ENCODE measurements at places on chromosomes 5 and 9.
A peak's percentile ranks its signal among the peaks of the same experiment; 100 is the strongest.

DNA sequence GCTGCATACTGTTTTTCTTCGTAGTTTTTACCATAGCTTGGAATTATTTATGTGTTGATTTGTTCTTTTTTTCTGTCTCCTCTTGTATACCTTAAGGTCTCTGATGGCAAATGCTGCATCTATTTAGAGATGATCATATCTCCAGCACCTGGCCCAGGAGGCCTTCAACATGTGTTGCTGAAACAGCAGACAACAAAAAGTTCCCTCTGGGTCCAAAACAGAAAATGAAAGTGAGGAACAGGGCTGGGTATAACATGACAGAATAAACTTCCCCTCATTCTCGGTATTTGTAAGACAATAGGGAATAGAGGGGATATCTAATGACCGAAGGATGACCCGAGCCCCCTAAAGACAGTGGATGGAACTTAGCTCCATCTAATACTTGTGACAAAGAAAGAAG lies 22.7 kb upstream of the PCSK1 start:
- H3K36me3 ChIP-seq, result no peaks in the 10 kb centered on the region
- H3K27ac ChIP-seq, result no peak overlapping the region
- H3K4me3 ChIP-seq, result no peak overlapping the region
- peaks cover 18% of the 10 kb centered on the region for H3K27me3 ChIP-seq
- H3K4me1 ChIP-seq, result no peaks in the 10 kb centered on the region

GRCh38 chr5:25862276-25862675 lies 1176.1 kb downstream of the CDH9 start:
- no peak for DNase-seq
- H3K36me3 ChIP-seq, result no peaks in the 10 kb centered on the region
- H3K4me1 ChIP-seq, result no peaks in the 10 kb centered on the region
- H3K4me3 ChIP-seq, result no peak overlapping the region

DNA sequence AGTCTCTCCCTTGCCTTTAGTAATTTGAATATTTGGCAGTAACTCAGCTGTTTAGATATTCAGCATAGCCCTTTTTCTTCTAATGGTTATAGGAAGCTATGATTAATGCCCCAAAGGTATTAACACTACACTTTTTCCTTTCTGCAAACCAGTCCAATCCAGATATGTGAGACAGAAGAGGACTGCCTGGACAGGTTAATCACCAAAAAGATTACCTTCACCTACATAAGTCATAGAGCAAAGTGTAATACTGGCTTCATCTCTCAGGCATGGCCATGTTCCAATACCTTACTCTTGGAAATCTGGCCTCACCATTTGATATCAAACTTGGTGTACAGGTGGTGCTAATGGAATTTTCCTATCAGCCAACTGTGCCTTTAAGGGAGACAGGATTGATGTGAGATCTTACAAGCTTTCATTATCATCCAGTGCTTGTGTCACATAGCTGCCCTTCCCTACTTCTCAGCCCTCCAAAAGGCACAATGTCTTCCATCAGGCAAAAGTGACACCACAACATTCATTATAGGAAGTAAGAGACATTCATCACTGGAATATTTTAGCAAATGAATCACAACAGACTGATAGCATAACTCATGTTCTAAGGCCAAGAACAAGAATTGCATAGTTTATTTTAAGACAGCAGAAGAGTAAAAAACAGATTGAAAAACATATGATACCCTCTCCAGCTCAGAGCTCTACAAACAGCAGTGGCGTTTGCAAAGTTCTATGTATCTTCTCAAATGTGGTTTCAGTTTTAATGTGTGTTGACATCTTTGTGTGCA lies 91.2 kb upstream of the PAM start:
- H3K27ac ChIP-seq, result no peak overlapping the region
- H3K4me3 ChIP-seq, result no peak overlapping the region
- DNase-seq, result no peak
- no peaks in the 10 kb centered on the region for H3K36me3 ChIP-seq

GRCh38 chr9:95816716-95817115 lies 58.8 kb upstream of the ERCC6L2 start:
- H3K27me3 ChIP-seq, result no peaks in the 10 kb centered on the region
- no peaks in the 10 kb centered on the region for H3K36me3 ChIP-seq
- H3K4me1 ChIP-seq, result no peaks in the 10 kb centered on the region
- H3K4me3 ChIP-seq, result no peak overlapping the region

- no peaks in the 10 kb centered on the region for H3K4me1 ChIP-seq
- H3K36me3 ChIP-seq, result no peaks in the 10 kb centered on the region
- no peaks in the 10 kb centered on the region for H3K27me3 ChIP-seq
- no peak overlapping the region for H3K4me3 ChIP-seq
Observed at GRCh38 chr5:431711-432050, 11.3 kb upstream of the EXOC3 start.

GRCh38 chr9:137183980-137184595 lies 4.3 kb downstream of the ANAPC2 start:
- H3K4me1 ChIP-seq, result peaks cover 25% of the 10 kb centered on the region
- H3K36me3 ChIP-seq, result peaks cover 71% of the 10 kb centered on the region
- H3K27ac ChIP-seq, result no peak overlapping the region
- no peak overlapping the region for H3K4me3 ChIP-seq

GRCh38 chr5:94544031-94544650 lies 74.3 kb downstream of the KIAA0825 start:
- no peak overlapping the region for H3K4me3 ChIP-seq
- H3K36me3 ChIP-seq, result no peaks in the 10 kb centered on the region
- no peak overlapping the region for H3K27ac ChIP-seq
- DNase-seq, result no peak
- no peaks in the 10 kb centered on the region for H3K27me3 ChIP-seq
- H3K4me1 ChIP-seq, result no peaks in the 10 kb centered on the region

DNA sequence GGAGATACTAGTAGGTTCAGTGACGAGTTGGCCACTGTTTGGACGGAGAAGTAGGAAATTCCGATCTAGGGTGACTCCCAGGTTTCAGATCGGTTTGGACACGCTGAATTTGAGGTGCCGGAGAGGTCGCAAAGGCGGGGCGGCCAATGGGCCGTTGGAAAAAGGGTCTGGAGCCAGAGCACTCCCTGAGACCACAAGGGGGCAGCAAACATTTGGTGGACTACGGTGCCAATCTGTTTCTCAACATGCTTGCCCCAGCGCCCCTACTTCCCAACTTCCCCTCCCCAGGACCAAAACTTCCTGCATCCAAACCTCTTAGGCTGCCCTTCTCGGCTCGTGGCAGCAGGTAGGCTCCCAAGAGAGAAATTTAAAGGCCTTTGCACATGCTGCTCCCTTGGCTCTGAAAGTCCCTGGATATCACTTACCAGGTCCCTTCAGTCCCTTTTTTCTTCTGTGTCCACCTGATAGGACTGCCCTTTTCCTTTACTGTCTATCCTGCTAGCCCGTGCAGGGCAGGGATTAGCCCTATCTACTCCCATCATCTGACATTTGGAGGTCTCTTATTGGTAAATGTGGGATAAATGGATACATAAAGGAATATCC lies 992 bp upstream of the RPP25L start:
- peak overlapping the region; percentile 77 for H3K27ac ChIP-seq
- H3K36me3 ChIP-seq, result peaks cover 30% of the 10 kb centered on the region
- peaks cover 27% of the 10 kb centered on the region for H3K4me1 ChIP-seq
- peak; percentile 68 for DNase-seq

GRCh38 chr5:124782262-124782661 lies 35.8 kb upstream of the ZNF608 start:
- H3K27me3 ChIP-seq, result no peaks in the 10 kb centered on the region
- no peak for DNase-seq
- H3K36me3 ChIP-seq, result no peaks in the 10 kb centered on the region
- H3K4me1 ChIP-seq, result no peaks in the 10 kb centered on the region

- no peaks in the 10 kb centered on the region for H3K36me3 ChIP-seq
- no peak overlapping the region for H3K27ac ChIP-seq
- H3K4me3 ChIP-seq, result no peak overlapping the region
- H3K4me1 ChIP-seq, result peaks cover 9% of the 10 kb centered on the region
Observed at GRCh38 chr5:107809201-107810034, 138.7 kb upstream of the EFNA5 start.

DNA sequence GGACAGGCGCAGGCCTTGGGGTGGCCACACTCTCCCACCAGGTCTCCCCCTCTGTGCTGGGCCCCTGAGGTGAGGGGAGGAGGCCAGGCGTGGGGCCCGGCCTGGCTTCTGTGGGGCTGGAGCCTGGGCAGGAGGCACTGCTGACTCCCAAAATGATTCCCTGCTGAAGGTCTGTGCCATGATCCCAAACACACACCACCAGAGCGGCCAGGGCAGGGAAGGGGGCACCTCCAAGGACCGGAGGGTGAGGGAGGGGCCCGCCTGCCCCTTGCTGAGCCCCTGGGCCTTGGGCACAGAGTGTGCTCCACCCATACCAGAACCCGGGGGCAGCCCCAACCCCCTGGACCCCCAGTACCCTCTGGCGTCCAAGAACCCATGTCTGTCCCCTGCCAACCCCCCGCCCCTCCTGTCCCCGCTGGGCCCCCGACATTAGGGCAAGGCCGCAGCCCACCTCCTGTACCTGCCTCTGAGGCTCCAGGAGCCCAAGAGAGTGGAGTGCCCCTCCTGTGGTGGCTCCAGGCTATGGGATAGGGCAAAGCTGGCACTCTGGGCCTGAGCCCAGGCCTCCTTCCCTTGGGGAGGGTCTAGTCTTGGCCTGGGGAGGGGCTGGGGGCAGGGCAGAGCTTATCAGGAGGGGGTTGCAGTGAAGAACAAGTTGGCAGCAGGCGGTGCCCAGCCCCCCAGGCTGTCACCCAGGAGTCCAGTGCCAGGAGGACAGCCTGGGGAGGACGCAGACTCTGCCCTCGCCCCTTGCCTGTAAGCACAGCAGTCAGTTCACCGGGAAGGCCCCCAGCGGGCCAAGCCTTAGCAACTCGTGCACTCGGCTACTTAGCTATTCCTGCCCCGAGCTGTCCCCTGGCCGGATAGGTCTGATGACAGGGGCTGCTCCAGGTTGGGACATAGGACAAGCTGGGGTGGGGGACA lies 2.6 kb upstream of the EGFL7 start:
- no peaks in the 10 kb centered on the region for H3K36me3 ChIP-seq
- DNase-seq, result no peak
- H3K4me1 ChIP-seq, result peaks cover 7% of the 10 kb centered on the region
- peaks cover 10% of the 10 kb centered on the region for H3K27me3 ChIP-seq
- no peak overlapping the region for H3K4me3 ChIP-seq

DNA sequence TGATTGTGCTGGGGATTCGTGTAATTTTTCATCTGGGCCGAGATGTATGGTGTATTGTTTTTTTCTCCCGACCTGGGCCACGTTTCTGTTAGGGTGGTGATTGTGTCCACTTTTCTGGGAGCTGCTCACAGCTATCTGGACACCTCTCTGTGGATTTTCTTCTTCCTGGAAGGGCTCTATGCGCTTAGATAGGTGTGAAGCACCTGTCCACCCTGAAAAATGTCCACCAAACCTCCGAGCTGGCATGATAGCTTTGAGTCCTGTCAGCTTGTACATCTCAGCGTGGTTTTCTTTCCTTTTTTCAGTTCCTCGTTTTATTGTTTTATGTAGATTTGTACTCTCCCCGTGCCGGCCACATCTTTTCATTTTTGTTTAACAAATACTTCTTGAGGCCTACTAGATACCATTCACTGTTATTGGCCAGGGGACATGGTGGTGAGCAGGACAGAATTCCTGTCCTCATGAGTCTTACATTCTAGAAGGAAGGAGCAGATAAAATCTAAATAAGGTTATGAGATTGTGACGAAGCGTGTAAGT lies 1.1 kb downstream of the UGCG start:
- DNase-seq, result no peak
- H3K27ac ChIP-seq, result peak overlapping the region; percentile 68
- peak overlapping the region; percentile 42 for H3K4me3 ChIP-seq
- no peaks in the 10 kb centered on the region for H3K36me3 ChIP-seq
- H3K4me1 ChIP-seq, result peaks cover 32% of the 10 kb centered on the region

DNA sequence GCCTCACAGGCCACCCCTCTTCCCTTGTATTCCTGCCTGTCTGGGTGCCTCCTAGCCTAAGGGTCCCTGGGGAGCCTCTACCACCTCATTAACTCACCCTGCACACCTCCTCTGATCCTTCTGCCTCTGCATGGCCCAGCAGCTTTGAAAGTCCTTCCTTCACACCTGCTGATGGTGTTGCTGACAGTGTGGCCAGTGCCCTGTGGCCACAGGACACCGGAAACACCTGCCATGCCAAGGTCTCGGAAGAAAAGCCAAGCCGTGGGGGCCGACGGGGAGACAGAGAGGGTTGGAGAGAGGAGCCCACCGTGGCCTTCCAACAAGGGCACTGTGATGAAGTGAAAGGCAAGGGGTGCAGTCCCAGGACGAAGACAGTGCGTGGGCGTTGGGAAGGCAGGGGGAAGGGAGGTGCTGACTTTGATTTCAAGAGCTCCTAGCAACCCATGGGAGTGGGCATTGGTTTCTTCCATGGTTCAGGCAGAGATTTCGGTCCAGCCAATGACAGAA lies 4.1 kb downstream of the BTNL9 start:
- H3K4me1 ChIP-seq, result no peaks in the 10 kb centered on the region
- H3K4me3 ChIP-seq, result no peak overlapping the region
- peaks cover 29% of the 10 kb centered on the region for H3K27me3 ChIP-seq
- no peaks in the 10 kb centered on the region for H3K36me3 ChIP-seq
- no peak for DNase-seq

DNA sequence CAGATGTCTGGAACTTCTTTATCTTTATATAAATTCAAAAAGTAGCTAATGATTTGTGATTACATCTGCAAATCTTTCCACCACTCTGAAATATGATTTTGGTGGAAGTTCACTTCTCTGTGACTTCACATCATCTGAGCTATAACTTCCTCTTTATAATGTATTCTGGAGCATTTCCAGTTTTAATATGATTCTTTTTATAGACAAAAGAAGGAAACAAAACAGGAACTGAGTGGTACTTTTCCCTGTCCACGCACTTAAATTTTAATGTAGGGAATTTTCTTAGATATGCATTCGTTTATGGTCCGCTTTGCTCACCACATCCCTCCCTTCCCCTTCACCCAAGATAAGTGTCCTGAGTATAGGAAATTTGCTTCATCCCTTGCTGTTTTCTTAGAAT lies 333.5 kb downstream of the CHSY3 start:
- no peak overlapping the region for H3K4me3 ChIP-seq
- no peak overlapping the region for H3K27ac ChIP-seq
- H3K27me3 ChIP-seq, result no peaks in the 10 kb centered on the region
- H3K36me3 ChIP-seq, result no peaks in the 10 kb centered on the region

- H3K27me3 ChIP-seq, result peaks cover 4% of the 10 kb centered on the region
- H3K4me1 ChIP-seq, result no peaks in the 10 kb centered on the region
- no peak overlapping the region for H3K4me3 ChIP-seq
- DNase-seq, result no peak
- no peaks in the 10 kb centered on the region for H3K36me3 ChIP-seq
- no peak overlapping the region for H3K27ac ChIP-seq
Observed at GRCh38 chr9:90061187-90061586, 456.4 kb downstream of the GADD45G start.

DNA sequence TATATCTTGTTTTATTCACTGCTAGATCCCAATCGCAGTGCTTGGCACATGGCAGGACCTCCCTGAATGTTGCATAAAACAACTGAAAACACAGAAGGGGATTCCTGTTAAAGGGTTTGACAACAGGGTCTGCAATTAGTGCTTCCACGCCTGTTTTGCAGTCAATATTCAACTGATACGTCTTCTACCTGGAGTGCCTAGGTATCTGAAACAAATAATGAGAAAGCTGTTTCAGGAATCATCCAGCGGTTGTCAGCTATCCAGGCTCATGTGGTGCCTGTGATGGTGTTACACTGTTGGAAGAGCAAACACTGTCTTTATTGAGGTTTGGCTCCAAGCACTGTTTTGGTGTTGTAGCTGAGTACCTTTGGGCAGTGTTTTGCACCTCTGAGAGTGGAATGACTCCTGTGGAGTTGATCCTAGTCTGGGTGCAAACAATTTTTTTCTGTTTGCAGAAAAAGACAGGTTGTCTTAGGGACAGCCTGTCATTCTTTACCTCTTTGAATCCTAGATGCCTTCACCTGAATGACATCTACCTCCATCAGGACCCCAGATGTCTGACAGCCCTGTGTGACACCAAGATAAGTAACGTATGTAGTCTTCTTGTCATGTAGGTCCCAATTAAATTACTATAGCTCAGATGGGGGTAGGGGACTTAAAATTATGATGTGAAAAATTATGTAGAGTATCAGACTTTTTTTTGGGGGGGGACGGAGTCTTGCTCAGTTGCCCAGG lies 14.8 kb upstream of the MATR3 start:
- no peaks in the 10 kb centered on the region for H3K27me3 ChIP-seq
- H3K27ac ChIP-seq, result 0 out of 2 replicates have a peak overlapping the region, but pooled peaks have one; percentile 28

Data from DND-41 (cell line).